Stimulated activated CD4-positive, alpha-beta T cell treated with anti-CD3 and anti-CD28 coated beads, TNF-alpha, amount 100 ng/mL, for 4 hours (primary cell): ENCODE measurements at places on chromosomes 6 and 20.
A peak's percentile ranks its signal among the peaks of the same experiment; 100 is the strongest.

- DNase-seq, result no peak
These were observed 39.4 kb downstream of the TOX2 start for GRCh38 chr20:43953919-43954592.

DNA sequence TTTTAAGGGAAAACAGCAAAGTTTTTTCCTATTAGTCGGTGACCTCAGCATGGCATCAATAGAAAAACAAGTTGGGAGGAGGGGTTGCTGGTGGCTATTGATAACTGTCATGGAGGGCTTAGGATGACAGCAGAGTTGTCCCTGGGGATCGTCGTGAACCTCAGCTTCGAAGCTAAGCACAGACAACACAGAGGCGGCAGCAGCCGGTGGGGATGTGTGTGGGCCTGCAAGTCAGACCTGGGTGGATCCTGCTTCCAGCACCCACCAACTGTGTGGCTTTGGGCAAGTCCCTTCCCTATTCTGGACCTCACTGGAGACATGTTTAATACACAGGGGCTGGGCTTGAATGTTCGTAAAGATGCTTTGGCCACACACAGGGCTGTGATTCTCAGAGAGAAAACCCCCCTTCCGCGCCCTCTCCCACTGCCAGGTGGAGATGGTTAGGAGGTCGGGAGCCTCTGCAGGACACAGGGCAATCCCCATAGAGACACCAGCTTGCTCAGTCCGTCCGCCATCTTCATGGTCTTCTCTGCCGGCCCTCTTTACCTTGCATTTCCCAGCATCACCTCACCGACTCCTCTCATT lies 83.1 kb upstream of the TOX2 start:
- DNase-seq, result no peak

GRCh38 chr6:111605100-111605751 lies 452 bp downstream of the TRAF3IP2 start:
- peak; percentile 1 for DNase-seq

DNA sequence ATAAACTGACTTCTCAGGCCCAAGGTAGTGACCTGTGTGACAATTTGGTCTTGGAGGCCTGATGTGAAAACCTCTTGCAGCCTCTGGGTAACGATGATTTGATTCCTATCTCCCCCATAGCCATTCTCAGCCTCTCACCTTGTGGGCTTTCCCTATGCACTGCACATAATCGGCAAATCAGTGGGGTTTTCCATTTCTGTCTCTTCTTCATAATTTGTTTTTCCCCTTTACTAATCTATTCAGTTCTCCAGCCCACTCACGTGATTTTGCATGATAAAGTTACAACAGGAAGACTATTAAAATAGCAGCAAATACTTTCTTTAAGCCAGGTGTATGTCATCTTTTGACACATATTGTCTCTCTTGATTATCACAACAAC lies 893.7 kb downstream of the TFAP2A start:
- DNase-seq, result no peak

DNA sequence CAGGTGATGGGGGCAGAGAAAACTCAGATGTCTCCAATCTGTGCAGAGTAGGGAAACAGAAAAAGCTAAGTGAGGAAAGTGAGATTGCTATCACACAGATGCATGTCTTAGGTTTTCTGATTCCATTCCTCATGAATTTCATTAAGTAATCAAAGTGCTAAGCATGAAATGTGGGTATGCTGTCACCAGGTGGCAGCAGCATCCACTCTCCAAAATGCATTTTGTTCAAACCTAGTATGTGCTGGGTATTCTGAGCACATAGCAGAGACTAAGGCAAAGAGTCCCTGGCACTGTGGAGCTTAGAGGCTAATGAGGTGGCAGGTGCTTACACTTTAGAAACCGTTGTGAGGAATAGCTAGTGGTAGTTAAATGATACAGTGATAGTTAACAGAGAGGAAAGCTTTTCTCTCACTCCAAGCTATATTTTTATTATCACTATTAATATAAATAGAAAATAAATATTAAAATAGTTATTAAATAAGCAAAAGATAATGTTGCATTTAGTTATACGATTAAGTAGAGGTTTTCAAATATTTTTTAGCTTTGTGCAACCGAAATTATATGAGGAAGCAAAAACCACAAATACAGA lies 179.5 kb downstream of the CDH26 start:
- no peak for DNase-seq

GRCh38 chr20:31937820-31938219 lies 14.0 kb downstream of the PDRG1 start:
- no peak for DNase-seq

DNA sequence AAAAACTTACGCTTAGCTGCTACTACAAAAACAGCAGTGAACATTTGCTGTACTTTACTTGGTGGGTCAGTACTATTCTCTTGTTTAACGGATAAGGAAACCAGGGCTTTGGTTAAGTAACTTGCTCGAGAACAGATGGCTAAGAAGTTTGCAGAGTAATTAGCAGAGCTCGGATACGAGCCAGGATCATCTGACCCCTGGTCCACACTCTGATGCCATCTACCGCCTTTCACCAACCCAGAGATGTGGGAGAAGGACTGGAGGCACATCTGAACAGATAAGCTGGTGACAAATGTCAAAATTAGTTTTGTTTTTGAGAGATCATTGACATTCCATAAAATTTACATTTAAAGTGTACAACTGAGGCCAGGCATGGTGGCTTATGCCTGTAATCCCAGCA lies 18.9 kb upstream of the RPL7L1 start:
- DNase-seq, result no peak

DNA sequence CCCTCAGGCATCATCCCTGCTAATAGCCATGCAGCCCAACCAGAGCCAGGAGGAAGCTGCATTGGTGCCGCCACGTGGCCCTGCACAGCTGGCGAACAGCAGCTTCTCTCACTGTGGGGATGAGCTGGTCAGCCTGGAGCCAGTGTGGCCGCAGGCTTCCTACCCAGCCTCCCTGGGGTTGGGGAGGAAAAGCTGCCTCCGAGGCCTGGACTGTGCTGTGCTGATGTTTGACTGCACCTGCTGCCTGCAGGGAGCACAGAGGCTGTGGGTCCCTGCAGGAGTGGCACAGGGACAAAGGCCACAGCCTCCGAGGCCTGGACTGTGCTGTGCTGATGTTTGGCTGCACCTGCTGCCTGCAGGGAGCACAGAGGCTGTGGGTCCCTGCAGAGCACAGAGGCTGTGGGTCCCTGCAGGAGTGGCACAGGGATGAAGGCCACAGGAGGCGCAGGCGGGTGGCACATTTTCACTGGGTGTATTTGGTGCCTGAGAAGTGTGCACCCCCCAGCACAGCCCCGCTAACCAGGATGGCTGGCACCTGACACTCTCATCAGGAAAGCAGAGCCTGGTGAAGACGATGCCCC lies 83.9 kb downstream of the DLL1 start:
- no peak for DNase-seq

DNA sequence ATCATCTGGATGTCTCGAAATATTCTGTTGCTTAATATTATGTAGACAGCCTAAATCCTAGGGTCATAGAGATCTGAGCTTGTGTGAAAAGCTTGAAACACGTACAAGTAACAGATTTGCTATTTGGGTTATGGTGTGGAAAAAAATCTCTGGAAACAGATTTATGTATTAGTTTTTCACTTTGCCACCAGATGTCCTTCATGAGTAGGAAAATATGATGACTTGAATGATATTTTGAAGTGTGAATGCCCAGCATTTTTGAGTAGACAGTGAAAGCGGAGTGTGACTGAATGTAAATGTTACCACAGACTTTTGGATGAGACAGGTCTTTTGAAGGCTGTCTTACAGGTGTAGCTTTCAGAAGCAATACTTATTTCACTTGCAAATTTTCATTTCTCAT lies 4.2 kb upstream of the BMP6 start:
- no peak for DNase-seq

DNA sequence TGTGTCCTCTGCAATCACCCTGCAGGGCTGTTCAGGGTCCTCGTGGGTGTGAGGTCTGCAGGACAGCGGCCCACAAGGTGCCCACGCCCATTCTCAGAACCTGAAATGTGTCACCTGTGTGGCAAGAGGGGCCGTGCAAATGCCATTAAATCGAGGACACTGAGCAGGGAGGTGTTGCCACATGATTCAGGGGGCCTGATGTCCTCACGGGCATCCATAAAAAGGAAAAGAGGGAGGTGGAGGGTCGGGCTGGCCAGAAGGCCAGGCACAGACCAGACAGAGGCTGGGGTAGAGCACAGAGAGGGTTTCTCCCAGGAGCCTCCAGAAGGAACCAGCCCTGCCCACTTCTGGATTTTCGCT lies 239.6 kb downstream of the ERMARD start:
- no peak for DNase-seq
